Left ventricle myocardium inferior (tissue), 1 donor: ENCODE measurements at places on chromosomes 11 and 22. TPM values are rescaled to one million over a fixed set of nuclear protein-coding genes. Genes with fewer than 3 reads are reported as not detected.

DNA sequence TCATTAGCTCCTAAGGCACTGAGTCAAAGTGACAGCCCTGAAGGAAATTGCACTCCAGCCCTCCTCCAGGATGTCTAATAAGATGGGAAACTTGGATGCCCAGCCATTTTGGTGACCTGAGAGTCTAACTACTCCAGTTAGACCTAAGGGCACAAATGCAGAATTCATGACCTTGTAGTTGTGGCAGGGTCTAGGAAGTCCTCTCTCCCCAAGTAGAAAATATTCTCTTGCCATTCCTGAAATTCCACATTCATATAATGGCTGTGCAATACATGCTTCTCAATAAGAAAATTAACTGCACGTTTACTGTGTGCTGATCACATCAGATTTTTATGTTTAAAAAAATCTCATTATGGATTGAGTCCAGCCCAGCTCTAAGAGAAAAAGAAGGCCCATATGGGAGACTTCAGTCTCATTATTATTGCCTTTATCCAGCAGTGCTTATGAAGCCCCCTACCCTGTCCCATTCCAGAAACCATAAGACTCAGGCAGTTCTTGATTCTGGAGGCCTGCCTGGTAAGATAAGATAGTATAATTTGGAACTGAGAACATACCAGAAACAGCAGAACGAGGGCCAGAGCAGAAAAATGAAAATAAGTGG, 133.7 kb upstream of the LDLRAD3 start:
- no peak for DNase-seq

IGSF22 gene
- total RNA-seq, result 0.49 TPM

DNA sequence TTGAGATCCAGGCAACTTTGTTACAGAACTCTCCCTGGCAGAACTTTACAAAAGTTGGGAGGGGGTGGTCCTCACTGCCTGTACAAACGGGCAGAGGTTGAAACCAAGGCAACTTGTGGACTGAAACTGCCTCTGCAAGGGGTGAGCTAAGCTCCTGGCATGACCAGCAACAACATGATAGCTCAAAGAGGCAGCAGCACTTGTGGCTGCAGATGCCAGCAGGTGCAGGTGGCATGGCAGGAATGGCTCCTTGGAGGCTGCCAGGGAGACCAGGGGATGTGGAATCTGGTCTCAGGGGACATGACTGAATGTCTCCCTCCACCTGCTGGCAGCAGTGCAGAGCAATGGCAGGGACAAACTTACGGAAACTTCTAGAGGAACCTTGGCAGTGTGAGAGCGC, 38.8 kb upstream of the PHF21A start:
- no peak for DNase-seq

GRCh38 chr22:21936151-21936775, 16.4 kb downstream of the PPM1F start:
- DNase-seq, result no peak

DNA sequence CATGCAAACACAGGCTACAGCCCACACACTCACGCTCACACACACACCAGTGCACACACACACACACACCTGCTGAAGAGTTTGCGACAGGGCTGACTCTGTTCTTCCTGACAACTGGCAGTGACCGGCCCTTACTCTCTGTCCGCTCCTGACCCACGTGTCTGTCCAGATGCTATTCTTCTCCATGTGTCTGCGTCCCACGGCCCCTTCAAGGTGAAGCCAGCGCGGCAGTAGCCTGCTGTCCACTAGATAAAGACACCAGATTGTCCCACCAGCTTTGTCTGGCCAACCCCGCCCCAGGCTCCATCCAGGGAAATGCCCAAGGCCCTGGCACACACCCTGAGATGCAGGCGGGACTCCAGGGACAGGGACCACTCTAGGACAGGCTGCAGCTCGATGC, 713.9 kb downstream of the BRD1 start:
- no peak for DNase-seq

DNA sequence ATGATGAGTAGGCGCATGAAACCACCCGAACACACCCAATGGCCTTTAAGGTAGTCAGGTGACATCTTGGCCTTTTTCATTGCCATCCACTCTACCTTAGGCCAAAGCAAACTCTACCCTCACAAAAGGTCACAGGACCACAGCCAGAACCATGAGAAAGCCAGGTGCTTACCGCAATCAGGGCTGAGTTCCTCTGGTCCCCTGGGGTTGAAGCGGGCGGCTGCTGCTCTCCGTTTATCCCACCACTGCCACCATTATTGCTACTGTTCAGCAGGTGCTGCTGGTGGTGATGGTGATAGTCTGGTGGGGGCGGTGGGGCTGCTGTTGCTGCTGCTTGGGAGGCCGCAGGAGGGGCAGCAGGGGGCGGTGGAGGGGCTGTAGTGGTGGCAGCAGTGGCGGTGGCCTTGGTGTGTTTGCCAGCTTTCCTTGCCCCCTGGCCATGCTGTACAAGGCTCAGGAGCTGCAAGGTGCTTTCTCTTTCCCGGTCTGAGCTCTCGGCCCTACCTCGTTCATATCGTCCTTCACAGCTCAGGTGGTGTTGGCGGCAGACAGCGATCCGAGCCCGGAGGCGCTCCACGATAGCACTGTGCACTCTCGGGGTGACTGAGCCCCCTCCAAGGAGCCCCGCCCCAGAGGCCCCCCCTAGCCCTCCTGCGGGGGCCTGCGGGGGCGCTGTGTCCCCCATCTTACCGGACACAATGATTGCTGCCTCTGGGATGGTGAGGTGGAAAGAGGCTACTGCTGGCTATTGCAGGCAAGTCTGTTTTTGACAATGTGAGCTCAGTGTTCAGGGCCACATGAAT, 1.6 kb downstream of the MAML2 start:
- peak; percentile 45 for DNase-seq

FAM227A gene
- total RNA-seq, result 1.0 TPM

TMEM25 gene
- 7.8 TPM for total RNA-seq

GRCh38 chr11:60477035-60477445, 15.5 kb upstream of the MS4A12 start:
- DNase-seq, result no peak

DNA sequence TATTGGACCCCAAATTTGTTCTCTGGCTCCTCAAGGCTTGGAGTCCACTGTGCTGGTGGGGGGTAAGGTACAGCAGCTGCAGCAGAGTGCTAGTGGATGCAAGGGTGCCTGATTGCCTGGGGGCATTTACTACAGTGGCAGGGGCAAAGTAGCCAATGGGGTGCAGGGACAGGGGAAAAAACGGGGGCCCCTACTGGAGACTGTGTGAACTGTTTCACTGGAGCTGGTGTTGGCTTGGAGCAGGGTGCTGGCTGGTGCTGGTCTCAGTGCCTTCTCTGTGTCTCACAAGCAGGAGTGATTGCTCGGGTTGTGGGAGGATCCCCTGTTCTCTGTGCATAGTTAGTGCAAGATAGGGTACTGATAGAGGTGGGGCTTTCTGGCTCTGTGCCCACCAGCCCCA, 935.9 kb downstream of the JRKL start:
- no peak for DNase-seq

ARL14EP gene
- total RNA-seq, result 36.5 TPM

DNA sequence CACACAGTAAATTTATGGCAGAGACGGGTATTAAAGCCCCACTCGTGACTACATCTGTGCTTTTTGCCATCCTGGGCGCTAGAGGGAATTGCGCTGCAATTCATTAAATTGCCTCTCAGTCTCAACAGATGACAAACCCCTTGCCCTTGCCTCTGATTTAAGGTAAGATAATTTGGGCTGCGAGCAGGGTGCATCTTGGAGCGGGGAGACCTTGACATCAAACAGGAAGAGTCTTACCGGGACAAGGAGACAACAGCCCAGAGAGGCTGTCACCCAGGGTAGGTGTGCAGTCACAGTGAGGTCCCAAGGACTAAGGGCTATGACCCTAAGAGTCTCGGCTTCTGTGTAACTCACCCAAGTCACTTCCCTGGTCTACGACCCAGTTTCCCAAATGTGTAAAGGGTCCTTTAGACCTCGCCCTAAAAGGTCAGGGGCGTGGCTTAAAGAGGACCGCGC, 449 bp upstream of the TOM1 start:
- no peak for DNase-seq

KCNJ4 gene
- total RNA-seq, result 45.7 TPM

PTDSS2 gene
- total RNA-seq, result 30.2 TPM

DNA sequence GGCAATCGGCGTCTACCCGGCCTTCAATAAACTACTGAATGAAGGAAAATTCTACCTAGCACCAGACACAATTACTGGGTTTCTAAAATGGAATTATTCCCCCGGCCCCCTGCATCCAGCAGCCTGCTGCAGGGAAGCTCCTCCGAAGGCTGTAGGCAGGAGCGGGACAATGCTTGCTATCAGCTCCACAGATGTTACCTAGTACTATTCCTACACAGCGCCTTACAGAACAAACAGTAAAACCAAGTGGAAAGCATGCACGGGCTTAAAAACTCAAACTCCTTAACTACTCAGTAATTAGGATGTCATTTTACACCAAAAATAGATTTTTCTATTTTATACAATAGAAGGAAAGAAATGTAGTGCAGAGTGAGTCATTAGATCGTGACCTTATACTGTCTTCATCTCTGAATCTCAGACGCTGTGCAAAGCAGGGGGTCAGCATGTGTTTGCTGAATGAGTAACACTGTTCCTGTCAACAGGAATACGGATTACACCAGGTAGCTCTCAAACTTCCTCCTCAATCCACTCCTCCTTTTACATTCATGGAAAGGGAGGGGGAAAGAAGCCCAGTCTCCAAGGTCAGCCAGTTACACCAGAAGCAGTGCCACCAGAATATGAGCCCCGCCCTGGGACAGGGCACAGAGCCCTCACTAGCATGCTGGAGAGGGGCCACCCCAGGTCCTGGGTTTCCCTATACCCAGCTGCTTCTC, 74.9 kb downstream of the PACSIN2 start:
- no peak for DNase-seq

DNA sequence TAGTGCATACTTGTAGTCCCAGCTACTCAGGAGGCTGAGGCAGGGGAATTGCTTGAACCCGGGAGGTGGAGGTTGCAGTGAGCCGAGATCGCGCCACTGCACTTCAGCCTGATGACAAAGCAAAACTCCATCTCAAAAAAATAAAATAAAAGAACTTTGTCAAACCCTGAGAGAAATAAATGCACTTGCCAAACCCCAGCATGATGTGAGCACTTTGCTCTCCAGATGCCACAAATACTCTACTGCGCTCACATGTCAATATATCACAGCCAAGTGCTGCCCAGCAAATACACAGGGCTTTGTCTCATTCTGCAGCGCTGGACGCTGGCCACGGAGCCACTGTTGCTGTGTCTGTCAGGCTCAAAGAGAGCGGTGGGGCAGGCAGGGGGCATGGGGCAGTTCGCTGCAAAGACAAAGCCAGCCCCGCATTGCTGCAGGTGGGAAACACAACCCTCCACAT, 45.1 kb downstream of the AHNAK start:
- DNase-seq, result peak; percentile 73

P4HA3 gene
- total RNA-seq, result 0.16 TPM

GRCh38 chr22:39150848-39151215, 1.6 kb downstream of the CBX7 start:
- no peak for DNase-seq

OR52I2 gene
- total RNA-seq, result not detected

DNA sequence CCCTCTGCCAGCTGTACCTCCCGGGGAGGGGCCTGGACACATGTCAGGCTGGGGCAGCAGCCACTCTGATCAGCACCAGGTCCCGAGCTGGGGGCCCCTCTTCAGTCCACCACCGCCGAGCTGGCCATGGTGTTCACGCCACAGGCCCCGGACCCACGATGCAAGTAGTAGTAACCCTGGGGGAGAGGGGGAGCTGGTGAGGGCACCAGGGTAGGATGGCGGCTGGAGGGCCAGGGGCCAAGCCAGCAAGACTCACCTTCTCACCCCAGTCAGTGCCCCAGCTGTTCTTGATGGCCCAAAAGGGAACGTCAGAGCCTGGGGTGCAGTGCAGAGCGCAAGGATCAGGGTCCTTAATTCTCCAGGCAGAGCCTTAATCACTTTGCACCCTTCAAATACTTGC, 4.6 kb downstream of the CTSF start:
- DNase-seq, result no peak

GRCh38 chr11:6705905-6706535, 22.9 kb upstream of the MRPL17 start:
- no peak for DNase-seq

- DNase-seq, result no peak
Measured at GRCh38 chr11:131146827-131147490, 223.5 kb upstream of the NTM start.

DNA sequence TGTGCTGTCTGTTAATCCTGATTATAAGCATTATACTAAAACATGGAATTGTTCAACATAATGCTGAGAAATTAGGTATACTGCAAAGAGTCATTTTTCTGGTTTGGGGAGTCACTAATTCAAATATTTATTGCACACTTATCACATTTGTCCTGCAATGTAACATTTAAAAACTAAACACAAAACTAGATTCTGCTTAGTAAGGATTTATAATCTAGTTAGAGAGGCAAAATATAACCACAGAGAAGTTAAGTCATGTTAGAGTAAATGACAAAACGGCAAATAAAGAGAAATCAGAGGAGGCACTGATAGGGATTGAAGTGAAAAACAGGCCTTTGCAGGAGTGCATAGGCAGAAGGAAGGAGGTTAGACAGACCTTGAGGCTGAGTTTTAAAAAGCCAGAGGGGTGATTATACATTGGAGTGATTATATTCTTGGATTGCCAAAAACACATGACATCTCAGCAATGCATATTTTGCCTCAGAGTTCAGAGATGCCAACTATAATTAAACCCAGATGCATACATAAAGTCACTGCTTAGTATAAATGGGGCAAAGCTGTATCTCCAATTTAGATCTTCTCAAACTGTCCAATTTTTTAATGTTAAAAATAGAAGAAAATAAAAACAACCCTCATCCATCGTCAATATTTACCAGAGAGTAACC, 49.7 kb downstream of the CCDC34 start:
- no peak for DNase-seq

DNA sequence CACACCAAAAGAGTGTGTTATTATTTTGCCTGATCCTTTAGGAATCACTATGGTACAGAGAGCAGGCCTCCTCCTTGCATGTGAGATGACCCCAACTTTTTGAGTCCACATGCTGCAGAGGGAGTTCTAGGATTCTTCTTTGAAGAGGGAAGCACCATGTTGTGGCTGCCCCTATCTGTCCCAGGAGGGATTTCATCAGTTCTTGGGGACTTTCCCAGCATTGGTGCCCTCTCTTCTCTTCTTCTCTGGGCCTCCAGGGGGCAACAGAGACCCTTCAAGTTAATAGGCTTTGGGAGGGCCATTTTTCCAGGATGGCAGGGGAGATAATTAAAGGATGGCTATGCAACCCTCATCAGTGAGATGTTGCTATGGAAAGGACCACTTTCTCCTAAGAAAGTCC, 3.6 kb downstream of the MMP1 start:
- no peak for DNase-seq

DNA sequence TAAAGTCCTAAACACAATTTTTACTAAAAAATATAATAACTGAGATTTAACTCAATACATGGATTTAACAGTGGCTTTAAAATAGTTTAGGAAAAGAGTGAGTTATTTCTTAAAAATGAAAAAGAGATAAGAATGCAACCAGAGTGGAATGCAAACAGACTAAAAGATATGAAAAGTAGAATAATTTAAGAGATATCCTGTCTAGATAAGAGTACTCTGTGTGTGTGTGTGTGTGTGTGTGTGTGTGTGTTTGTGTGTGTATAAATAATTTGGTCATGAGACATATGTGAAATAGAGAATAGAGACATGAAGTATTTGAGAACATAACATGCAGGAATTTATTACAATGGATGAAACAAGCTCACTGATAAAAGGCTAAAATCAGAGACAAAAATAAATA, 986.9 kb upstream of the CHORDC1 start:
- no peak for DNase-seq

KCNK7 gene
- 0.85 TPM for total RNA-seq
